ENCODE measurements at places on chromosomes 16 and 17.

- no peak for DNase-seq
Measured at GRCh38 chr17:53629188-53629587, 193.5 kb upstream of the KIF2B start.

GRCh38 chr16:83992624-83993023 lies 24.6 kb downstream of the NECAB2 start:
- DNase-seq: no peak

- no peak for DNase-seq
Measured at GRCh38 chr17:6686026-6686425, 27.1 kb downstream of the SLC13A5 start.

GRCh38 chr17:6241381-6241780 lies 171.2 kb downstream of the WSCD1 start:
- no peak for DNase-seq

GRCh38 chr17:64054304-64054703 lies 33.9 kb upstream of the ICAM2 start:
- DNase-seq: no peak

DNA sequence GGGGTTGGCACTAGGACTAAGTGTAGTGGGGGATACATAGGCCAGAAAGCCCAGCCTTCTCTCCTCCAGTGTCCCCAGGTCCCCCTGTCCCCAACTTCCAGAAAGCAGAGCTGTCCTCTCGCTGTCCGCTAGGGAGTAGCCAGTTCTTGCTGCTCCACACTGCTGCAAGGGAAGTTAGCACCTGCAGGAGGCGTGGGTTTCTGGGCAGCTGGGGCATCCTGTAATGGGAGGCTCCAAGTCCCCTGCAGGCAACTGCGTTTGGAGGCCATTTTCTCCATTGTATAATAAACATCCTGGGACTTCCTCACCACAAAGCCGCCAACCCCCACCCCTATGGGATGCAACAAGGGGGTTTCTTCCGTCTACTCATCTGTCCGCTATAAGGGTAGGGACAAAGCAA lies 1.7 kb downstream of the RPRML start:
- DNase-seq: no peak

GRCh38 chr17:76873856-76874255 lies 5.7 kb downstream of the MGAT5B start:
- no peak for DNase-seq

GRCh38 chr17:49739641-49740271 lies 24.2 kb downstream of the FAM117A start:
- DNase-seq: peak; percentile 97

GRCh38 chr16:84223456-84223855 lies 16.4 kb downstream of the KCNG4 start:
- no peak for DNase-seq

DNA sequence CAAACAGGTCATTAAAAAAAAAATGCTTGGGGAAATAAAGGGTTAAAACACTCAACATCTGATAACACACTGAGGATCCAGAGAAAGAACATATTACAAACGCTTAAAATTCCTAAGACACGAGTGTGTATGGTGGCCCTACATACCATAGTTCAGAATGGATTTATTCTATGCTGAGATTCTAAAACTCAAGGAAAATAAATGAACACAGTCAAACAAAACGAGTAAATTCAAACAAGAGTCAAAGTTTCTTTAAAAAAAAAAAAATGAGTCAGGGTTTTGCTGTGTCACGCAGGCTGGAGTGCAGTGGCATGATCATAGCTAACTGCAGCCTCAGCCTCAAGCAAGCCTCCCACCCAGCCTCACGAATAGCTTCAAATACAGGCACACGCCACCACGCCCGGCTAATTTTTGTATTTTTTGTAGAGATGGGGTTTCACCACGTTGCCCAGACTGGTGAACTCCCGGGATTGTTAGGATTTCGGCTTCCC lies 17.4 kb downstream of the CRK start:
- DNase-seq: no peak

DNA sequence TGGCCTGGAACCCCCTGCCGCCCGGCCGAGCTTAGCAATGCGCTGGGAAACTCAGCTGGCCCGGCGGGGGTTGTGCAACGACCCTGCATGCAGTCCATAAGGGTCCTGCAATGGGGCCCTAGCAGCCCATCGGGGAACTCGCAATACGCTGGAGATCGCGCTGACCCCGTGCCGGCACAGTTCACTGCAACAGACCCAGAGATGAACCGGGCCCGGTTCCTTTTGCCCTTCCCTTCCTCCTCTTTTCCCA lies 375 bp downstream of the SLC25A11 start:
- no peak for DNase-seq

GRCh38 chr16:371515-372301 lies 1.4 kb upstream of the MRPL28 start:
- no peak for DNase-seq

DNA sequence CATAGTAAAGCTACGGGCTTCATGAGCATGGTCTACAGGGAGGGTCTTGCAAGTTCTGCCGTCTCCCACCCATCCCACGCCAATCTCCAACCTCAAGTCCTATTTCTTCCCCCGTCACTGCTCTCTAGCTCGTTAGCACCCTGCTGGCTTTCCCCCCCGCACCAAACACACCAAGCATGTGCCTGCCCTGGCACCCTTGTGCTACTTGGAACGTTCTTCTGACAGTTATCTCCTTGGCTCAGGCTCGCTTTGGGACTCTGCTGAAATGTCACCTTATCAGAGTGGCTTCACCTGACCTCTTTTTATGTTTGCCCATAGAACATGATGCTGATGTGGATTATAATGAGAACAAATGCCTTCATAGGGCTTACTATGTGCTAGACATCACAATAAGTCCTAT lies 21.9 kb downstream of the GLYR1 start:
- no peak for DNase-seq

GRCh38 chr16:83420206-83420760 lies 387.5 kb upstream of the HSBP1 start:
- DNase-seq: no peak

DNA sequence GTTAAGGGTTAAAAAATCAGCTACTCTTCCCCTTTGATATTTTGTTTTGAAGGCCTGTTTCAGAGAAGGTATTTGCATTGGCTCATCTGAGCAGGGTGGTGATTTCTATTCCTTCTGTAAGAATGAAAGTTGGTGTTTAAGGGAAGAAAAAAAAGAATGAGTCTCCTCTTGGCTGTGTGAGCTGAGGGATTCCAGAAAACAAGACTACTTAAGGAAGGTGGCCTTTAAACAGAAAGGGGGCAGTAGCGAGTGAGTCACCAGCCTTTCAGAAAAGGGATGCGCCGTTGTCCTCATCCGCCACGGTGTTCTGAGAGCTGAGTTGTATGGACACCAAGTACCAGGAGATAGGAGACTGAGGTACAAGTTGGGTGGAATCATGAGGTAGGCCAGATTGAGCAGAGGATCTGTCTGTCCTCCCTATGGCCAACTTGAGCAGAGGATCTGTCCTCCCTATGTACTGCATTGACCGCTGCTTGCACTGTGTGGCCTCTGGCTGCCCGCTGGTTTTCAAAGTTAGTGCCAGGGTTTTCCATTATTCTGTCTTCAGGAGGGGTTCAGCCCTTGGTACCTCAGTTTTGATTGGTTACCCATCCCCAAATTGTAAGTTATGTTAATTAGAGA lies 8.2 kb downstream of the PRKCA start:
- DNase-seq: no peak

DNA sequence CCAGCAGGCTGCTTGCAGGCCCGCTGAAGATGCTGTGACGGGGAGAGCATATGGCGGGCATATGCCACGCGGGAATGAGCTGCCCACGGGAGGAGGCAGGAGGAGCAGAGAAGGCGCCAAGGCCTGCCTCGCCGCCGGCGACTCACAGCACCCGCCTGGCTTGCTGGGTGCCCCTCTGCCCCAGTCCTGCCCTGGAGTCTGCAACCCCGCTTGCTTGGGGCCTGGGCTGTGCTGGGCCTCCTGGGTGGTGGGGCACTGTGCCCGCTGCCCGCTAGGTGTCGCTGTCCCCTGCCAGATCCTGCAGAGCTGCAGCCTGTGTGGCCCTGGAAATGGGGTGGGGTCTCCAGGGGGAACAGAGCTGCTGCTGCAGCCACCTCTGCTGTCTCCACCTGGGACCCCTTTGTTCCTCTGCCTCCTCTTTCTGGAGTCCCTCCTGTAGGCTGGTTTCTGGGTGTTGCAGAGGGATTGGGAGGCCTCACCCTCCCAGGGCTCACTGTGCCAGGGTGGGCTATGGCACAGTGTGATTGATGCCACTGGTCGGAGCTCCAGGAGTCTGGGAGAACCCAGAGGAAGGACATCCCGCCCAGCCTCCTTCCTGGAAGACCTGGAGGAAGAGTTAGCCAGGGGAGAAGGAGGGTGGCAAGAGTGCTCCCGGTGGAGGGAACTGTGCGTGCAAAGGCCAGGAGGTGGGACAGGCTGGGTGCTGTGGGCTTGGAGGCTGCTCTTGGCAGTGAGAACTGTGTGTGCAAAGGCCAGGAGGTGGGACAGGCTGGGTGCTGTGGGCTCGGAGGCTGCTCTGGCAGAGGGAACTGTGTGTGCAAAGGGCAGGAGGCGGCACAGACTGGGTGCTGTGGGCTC lies 141.0 kb upstream of the CIBAR2 start:
- DNase-seq: no peak

DNA sequence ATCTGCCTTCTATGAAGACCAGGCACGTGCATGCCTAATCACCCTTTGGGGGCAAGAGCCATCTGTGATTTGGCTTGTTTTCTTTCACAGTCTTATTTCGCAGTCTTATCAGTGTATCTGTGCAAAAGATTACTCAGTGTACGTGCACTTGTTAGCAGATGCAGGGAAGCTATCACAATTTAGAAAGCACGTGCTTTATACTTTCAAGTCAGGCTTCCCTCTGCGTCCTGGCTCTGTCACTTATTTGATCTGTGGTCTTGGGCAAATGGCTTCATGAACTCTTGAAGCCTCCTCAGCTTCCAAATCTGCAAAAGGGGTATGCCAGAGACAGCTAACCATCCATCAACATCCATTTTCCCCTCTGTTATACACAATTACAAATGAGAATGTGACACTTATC lies 246.4 kb downstream of the XYLT1 start:
- no peak for DNase-seq

- no peak for DNase-seq
Measured at GRCh38 chr17:43648916-43649315, 12.8 kb downstream of the MEOX1 start.

DNA sequence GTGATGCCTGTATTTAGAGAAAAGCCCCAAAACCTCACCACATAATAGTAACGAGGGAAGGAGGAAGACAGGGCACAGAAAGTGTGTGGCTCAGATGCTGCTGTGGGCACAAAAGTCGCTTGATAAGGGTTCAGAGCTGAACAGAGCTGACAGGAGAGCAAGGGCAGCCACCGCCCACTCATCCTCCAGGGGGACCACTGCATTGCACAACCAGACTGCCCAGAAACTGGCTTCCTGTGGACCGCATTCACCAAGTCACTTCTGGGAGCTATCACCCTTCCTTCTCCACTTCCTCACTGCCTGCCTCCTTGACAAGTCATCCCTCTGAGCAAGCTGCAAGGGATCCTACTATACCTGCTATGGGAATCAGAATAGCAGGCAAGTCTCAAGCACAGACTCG lies 512.4 kb upstream of the CDH11 start:
- no peak for DNase-seq

DNA sequence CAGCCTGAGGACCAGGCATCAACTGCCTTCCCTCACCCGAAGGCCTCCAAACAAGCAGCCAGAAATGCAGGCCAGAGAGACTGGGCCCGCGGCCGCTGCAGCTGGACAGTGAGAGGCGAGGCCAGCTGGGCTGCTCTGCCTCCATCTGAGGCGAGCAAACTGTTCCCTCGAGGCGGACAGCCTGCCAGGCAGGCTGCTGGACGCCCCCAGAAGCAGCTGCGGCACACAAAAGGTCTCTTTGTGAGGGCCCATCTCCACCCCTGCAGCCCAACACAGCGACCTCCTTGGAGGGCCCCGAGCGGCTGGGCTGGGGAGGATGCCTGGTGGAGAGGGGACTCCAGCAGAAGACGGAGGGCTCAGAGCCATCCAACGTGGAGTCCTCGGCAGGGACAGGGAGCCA lies 4.7 kb downstream of the CORO7 start:
- DNase-seq: no peak

GRCh38 chr16:85302018-85302847 lies 190.0 kb upstream of the CIBAR2 start:
- no peak for DNase-seq

DNA sequence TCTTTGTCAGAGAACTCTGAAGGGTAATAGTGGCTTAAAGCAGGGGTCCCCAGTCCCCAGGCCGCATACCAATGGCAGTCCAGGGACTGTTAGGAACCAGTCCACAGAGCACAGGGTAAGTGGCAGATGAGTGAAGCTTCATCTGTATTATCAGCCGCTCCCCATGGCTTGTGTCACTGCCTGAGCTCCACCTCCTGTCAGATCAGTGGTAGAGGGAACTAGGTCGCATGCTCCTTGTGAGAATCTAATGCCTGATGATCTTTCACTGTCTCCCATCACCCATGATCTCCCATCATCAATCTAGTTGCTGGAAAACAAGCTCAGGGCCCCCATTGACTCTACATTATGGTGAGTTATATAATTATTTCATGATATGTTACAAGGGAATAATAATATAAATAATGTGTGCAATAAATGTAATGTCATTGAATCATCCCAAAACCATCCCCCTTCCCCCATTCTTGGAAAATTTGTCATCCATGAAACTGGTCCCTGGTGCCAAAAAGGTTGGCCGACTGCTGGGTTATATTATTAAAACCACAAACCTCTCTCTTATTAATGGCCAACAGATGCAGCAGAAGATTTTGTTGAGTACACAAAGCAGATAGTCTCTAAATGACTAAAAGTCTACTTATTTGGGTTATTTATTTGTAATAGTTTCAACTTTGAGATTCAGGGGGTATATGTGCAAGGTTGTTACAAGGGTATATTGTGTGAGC lies 782.7 kb downstream of the CDH11 start:
- no peak for DNase-seq

GRCh38 chr17:55708175-55708974 lies 14.3 kb downstream of the TMEM100 start:
- no peak for DNase-seq

DNA sequence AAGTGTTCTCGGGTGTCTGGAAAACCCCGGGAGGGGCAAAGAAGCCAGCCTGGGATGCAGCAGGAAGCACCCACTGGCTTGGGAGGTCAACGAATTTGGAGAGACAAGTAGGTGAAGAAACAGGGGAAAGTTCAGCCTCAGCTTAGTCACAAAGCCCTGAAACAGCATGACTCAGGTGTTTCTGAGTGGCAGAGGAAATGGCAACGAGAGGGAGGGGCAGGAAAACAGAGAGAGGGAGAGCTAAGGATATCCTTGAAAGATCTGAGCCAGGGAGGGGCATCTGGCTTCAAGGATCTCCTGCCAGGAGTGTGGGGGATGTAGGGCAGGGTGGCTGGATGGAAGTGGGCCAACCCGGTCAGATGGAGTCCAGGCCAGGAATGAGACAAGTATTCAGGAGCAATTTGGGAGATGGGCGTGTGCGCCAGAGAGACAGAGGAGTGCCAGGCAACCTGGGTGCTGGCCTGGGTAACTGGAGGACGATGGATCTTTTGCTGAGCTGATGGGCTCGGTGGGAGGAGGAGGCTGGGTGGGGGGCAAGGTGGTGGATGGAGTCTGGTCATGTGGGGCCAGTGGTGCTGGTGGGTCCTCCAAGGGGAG lies 27.2 kb downstream of the ABCC3 start:
- DNase-seq: no peak
